ENCODE measurements at places on chromosomes 6 and 20.

- no peak for DNase-seq
Measured at GRCh38 chr6:125794342-125795137, 3.8 kb downstream of the NCOA7 start.

DNA sequence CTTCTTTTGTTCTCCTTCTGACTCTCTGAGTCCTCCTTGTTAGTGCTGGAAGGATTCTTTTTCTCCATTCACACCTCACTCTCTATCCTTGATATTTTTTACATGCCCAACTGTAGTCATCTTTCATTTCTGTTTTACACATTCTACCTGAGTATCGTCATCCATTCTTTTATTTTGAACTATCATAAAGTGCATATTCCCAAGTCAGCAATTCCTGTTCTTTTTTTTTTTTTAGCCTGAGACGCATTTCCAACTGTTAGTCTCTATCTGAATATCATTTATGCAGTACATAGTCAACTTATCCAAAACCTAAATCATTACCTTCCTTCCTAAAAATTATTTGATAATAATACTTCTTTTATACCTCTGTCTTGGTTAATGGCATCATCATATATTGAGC, 207.5 kb downstream of the NKAIN2 start:
- DNase-seq = no peak

DNA sequence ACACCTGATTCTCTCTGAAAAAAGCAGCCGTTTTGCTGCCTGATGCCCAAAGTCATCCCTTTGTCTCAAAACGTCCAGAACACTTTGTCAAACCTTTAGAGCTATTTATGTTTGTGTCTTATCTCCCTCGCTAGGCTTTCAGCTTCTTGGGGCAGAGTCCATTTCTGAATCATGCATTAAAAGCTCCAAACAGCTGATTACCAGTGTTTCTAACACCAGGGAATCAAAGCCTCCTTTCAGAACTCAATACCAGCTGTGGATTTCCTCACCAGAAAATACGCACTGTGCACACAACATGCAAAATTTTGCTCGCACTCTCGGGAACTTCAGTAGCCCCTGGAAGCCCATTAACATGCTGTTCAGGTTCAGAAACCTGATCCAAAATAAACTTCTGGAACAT, 333.3 kb downstream of the HACE1 start:
- no peak for DNase-seq

DNA sequence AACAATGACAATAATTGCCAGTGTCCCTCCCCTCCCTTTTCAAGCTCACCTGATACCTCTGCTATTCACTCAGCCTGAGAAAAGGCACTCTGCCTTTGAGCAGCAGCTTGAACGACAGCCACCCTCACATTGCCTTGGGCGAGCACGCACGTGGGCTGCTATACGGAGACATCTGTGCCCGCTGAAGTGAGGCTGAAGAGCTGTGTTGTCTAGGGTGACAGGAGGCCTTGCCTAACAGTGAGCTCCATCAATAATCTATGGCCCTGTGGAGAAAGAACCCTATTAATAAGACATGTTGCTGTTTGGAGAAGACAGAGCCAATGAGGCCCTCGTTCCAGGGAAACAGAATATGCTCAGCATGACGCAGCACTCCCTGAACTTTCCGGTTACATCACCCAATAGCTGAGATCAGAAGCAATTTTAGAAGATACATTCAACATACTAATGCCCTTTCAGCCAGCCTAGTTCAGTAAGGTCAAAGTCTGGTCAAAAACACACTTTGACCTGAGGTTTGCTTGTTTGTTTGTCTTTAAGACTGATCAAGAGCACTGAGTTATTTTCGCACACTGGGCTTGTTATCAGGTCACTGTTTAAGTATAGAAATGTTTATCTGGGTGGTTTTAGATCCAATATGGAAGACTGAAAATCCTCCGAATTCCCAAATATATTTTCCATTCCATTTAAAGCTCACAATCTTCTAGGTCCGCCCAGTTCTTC, 30.6 kb downstream of the RBM24 start:
- no peak for DNase-seq

DNA sequence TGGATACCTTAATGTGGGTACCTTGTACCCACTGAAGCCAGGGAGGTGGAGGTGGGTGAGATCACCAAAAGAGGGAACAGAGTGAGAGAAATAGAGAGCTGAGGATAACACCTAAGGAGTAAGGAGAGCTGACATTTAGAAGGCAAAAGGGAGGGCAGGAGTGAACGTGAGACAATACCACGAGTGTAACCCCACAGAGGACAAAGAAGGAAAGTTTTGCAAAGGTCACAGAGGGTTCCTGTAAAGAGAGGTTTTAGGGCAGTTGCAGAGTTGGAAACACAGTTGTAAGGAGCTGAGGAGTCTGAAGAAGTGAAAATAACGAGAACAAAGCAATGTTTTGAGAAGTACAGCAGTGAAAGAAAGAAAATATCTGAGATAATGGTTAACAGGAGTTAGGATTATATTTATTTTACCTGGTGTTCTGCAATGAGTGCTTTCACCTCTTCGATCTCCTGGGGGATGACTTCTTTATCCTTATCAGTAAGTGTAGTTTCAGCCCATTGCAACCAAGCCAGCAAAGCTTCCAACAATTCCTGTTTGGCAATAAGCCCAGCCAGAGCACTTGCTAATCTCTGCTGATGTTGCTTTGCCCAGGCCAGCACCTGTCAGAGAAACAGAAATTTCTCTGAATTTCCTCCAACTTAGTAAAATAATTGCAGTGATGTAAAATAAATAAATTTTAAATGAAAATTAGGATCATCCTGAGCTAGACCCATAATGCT, 166.8 kb downstream of the DST start:
- no peak for DNase-seq

DNA sequence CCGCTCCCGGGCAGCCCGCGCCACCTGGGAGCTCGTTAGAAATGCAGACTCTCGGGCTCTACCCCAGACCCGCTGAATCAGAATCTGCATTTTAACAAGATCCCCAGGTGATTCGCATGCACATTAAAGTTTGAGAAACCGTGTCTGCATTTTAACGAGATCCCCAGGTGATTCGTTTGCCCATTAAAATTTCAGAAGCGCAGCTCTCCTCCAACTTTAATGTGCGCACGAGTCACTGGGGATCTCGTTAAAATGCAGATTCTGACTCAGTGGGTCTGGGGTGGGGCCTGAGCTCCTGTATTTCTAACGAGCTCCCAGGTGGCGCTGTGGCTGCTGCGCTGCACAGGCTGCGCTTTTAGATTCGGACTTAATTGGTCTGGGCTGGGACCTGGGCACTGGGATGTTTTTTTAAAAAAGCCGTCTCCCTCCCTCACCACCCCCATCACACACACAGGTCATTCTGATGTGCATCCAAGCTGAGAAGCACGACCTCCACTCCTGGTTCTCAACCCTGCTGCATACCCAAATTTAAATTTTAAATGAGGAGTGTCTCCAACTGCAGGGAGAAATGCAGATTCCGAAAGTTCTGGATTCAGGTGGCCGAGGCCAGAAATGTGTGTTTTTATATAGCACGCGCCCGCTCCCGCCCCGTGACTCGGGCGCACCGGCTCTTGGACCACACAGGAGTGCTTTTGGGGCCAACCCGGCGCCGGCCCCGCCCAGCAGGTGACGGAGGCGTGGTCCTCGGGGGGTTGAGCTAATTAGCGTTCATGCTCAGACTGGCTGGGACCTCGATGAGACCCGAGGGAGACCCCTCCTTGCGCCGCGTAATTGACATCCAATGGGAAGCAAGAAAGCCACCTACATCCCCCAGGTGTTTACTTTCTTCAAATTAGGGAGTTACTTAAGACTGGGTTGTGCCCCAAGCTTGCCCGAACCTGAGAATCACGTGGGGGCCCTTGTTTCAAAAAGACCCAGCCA, 85.8 kb downstream of the ZFP64 start:
- no peak for DNase-seq

- DNase-seq = no peak
Measured at GRCh38 chr20:51319522-51319921, 223.0 kb downstream of the NFATC2 start.

DNA sequence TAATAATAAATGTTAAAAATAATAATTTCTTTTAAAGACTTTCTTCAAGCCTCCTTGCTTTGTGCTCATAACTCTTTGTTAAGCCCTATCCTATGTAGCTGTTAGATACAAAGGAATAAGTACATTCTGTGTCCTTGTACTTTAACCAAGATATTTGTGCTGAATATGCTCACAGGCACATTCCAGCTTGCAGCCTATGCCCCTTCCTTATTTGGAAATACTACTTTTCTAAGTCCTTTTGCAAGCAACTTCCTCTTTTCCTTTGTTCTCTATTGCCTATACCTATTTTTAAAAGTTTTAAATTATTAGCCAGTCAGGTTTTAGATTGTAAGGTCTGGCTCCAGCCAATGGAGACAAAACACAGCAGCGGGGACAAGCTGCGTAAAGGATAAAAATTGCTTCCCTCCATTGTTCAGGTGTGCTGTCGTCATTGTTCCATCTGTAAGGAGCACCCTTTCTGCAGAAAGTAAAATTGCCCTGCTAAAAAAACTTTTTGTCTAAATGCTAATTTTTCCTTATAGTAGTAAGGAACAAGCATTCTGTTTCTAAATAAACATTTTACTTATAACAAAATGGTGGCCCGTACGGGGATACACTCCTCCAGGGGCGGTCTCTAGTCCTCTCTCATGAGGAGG, 80.2 kb downstream of the SYTL3 start:
- no peak for DNase-seq

DNA sequence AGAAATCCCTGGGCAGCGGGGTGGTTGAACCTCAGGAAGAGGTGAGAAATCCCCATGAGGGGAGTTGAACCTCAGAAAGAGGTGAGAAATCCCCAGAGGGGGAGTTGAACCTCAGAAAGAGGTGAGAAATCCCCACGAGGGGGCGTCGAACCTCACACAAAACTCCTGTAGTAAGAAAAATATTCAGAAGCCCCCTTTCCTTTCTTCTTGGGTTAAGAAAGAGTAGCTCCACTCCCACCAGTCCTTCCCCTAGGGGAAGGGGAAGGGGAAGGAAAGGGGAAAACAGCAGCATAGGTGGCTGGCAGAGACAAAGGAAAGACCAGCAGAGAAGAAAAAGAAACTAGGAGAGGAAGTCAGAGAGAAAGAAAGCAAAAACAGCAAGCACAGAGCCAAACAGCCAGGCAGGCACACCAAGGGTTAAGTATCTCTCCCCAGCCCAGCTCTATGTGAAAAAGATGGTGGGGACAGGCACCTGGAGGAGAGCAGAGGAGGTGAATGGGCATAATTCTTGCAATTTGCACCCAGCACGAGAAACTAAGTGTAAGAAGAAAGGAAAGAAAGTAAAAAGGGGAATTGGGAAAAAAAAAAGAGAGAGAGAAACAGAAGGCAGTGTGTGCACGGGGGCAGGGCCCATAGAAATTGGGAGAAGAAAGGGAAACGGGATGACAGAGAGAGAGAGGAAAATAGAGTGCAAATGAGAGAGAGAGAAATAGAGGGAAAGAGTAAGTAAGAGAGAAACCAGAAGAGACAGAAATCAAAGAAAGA, 88.2 kb downstream of the PLG start:
- no peak for DNase-seq

DNA sequence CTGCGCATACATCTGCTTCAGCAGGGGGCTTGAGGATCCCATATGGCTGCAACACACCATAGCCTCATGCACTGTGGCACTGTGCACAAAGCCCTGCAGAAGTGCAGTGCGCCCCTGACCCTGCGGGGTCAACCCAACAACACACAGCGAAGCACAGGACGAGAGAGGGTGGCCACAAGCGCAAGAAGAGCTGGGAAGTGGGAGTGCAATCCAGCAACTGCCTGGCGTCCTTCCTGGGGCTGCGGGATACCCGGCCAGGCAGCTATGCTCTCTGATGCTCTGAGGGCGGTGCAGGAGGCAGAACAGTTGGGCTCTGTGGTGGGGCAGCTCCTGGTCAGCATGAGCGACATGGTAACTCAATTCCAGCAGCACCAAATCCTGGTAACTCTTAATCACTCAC, 5.6 kb upstream of the ACSS1 start:
- no peak for DNase-seq

DNA sequence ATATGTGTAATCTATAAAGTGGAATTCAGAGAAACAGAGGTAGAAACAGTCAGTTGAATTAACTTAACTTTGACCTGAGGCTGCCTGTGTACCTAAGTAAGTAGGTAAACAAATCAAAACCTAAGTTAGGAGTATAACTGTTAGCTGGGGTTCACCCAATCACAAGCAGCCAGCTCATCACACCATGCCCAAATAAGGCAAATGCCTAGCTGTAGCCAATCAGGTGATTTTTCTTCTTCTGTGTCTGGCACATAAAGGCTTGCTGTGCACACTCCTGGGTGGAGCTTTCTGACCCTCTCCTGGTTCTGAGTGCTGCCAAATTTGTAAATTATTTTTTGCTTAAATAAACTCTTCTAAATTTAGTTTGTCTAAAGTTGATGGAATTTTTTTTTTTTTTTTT, 54.7 kb upstream of the TRIM39 start:
- DNase-seq = no peak

DNA sequence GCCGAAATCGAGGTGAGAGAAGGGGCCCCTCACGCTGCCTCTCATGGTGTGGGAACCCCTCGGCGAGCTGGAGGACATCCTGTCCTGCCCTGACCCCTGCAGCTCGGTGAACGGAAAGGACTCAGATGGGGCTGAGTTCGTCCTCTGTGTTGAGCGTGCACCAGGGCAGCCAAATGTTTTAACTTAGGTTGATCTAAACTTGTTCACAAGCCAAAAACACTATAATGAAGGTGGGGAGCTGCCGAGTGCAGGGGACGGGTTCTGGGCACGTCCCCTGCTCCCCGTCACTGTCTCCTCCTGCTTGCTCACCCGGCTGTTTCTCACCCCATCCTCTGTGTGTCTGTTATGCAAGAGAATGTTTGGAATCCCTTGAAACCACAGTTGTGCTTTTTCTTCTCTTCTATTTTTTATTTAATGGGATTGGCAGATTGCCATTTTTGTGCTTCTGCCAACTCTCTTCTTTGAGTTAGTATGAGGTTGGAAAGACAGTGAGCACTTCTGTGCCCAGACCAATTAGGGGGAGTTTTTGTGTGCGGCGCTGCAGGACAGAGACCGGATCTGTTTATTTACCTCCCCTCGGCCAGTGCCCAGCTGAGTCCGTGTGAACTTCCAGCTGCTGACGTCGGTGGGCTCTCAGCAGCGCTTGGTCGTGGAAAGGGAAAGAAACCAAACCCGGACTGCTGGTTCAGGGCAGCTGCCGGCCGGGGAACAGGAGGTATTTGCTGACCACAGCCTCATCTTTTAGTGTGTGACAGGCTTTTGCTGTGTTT, 158.1 kb downstream of the DTNBP1 start:
- DNase-seq = no peak

- DNase-seq = no peak
Measured at GRCh38 chr20:61556111-61556510, 304.1 kb downstream of the CDH4 start.

- DNase-seq = peak; percentile 17
Measured at GRCh38 chr6:158047127-158047518, 65.5 kb downstream of the SYNJ2 start.

- DNase-seq = no peak
Measured at GRCh38 chr6:46381057-46381456, 110.2 kb downstream of the RCAN2 start.

DNA sequence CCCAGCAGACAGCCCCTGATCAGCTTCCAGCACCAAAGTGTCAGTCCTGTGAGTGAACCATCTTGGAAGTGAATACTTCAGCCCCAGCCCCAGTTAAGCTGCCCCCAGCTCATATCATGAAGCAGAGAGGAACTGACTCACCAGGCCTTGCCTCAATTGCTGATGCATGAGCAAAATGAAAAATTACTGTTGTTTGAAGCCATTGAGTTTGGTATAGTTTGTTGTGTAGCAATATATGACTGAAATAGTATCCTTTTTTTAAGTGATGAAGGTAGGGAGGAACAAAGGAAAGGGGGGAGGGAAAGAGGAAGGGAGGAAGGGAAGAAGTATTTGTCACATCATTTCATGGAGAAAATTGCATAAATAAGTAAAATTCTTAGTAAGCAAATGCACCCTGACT, 266.4 kb downstream of the MAFB start:
- DNase-seq = no peak

Data from stimulated activated CD8-positive, alpha-beta memory T cell treated with anti-CD3 and anti-CD28 coated beads, Interleukin-4, amount 100 ng/mL, for 1 hour (primary cell).